ENCODE measurements at places on chromosomes 6 and 20.

DNA sequence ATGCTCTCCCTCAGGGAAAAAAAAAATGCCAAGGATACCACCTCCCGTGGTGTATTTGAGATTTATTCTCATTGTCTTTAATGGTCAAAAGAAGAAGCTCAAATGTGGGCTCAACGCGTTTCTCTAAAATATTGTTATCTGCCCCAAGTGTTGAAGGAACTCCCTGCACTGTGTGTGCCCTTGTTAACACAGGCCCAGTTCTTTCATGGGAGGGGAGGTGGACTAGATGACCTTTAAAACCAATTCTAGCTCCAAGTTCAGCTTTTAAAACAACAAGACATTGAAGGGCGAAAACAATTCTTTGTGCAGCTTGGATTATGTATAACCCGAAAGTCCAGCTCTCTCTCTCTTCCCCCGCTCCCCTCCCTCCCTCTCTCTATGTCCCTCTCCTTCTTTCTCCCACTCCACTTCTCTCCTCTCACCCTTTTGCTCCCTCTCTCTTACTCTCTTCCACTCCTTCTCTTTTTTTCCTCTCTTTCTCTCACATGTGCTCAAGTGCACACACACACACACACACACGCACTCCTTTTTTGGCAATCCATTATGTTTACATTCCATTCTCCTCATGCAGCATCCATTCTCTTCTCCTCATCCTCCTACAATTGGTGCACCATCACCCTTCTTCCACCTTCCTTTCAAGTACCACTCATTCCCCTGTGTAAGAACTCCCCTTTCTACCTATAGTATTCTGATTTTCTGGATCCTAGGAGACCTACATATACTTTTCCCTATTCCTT lies 8.5 kb downstream of the HLA-DMB start:
- DNase-seq = no peak

GRCh38 chr6:73797861-73798260 lies 101.9 kb downstream of the CD109 start:
- DNase-seq = no peak

DNA sequence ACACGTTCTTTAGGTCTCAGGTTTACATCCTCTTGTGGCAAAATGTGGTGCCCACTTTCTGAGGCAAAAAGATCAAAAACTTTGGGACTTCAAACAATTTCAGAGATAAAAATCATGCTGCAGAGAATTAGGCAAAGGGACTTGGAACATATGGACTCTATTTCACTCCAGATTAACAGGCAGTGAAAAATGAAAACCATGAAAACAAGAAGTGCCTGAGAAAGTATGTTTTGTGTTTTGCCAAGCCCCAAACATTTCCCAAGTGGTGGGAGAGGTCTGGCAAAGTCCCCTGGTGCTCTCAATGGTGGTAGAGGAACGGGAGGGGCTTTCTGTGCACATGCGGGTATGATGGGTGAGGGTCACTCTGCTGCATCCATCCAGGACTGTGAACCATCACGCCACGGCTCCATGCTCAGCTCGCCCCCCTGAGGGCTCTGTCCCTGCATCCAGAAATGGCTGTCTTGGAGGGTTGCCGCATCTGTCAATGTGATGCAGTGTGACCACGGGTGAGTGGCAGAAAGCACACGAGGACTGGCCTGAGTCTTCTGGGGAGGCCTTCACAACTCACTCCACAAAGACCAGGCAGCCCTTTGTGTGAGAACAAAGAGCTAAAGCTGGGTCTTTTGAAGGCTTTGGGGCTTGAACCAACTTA lies 43.2 kb upstream of the TBC1D7 start:
- no peak for DNase-seq

- peak; percentile 43 for DNase-seq
Measured at GRCh38 chr20:44738813-44739477, 6.7 kb upstream of the KCNK15 start.

DNA sequence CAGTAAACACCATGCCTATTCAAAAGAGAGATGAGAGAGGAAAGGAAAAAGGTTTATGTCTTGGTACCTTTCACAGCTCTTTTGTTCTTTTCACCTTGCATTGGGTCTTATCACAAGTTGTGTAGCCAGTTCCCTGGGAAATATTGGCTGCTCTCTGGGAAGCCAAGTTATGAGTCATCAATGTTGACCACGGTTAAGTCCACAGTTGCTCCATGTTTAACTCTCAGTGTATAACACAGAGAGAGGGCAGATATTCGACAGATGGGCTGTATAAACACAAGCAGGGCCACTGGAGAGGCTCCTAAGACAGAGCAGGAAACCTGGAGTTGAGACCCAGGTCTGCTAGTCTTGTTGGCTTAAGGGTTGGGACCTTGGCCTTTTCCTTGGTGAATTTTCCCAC lies 718.6 kb downstream of the QKI start:
- DNase-seq = no peak

DNA sequence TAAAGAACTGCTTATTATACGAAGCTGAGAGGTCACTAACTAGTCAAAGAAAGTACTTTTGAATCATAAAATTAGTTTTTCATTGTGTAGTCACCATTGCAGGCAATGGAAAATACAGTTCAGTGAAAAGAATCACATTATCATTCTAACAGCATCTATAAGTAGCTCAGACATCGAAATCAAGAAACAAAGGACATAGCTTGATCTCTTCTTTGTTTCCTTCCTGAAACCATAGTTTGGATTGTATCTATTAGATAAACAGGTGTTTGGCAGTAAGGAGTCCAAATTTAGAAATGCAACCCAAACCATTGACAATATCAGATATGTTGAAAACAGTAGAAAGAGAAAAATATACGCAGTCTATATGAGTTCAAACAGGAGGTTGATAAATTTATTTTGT lies 697.3 kb downstream of the TFAP2A start:
- DNase-seq = no peak

- DNase-seq = no peak
Measured at GRCh38 chr6:8934318-8934717, 499.0 kb upstream of the SLC35B3 start.

- DNase-seq = no peak
Measured at GRCh38 chr6:15754706-15755079, 91.9 kb upstream of the DTNBP1 start.

- no peak for DNase-seq
Measured at GRCh38 chr6:21970569-21971300, 326.1 kb downstream of the PRL start.

DNA sequence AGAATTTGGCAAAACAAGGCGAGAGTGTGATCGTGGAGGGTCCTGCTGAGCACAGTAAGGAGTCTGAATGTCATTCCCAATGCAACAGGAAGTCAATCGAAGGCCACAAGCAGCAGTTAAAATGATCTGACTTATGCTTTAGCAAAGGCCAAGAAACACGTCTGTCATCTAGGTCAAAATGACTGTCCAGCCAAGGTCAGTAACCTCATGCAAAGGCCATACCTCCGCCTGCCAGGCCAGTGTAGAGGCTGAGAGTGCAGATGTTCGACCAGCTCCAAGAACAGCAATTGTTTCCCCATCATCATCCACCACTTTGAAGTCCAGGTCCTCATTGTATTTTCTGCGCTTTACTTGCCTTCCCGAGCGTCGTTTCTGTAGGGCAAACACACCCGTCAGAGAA lies 105.6 kb downstream of the CHD6 start:
- no peak for DNase-seq

DNA sequence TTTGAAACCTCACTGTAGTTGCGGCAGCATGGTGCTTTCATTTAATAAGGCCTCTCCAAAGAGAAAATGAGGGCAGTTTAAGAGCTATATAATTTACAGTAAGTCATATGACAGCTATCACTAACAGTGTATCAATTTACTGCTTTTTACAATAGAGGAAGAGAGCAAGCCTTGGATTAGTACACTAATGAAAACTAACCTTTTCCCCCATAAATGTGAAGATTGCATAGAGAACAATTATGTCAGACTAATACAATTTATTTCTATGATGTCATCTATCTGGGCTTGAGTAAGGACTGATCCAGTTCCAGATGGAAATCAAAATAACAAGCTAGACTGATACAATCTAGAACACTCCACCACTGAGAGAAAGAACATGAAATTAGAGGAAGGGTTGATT lies 78.1 kb upstream of the FAM83B start:
- no peak for DNase-seq

GRCh38 chr6:142954844-142955243 lies 9.9 kb upstream of the HIVEP2 start:
- DNase-seq = no peak

DNA sequence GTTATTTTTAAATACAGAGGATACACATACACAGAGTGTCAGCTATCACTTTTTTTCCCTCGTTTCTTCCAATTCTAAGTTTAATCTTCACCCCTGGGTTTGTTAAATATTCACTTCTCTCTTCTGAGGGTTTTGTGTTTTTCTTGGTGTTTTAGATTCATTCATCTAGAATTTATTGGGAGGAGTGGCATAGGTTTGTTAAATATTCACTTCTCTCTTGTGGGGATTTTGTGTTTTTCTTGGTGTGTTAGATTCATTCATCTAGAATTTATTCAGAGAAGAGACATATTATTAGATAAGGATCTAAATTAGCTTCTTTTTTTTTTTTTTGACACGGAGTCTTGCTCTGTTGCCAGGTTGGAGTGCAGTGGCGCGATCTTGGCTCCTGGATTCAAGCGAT lies 3.9 kb downstream of the GTF2H5 start:
- DNase-seq = no peak

- DNase-seq = no peak
Measured at GRCh38 chr6:104608101-104608500, 251.6 kb downstream of the HACE1 start.

- no peak for DNase-seq
Measured at GRCh38 chr6:130708338-130708737, 118.9 kb upstream of the SMLR1 start.

GRCh38 chr6:13368731-13369115 lies 40.4 kb upstream of the TBC1D7 start:
- DNase-seq = no peak

DNA sequence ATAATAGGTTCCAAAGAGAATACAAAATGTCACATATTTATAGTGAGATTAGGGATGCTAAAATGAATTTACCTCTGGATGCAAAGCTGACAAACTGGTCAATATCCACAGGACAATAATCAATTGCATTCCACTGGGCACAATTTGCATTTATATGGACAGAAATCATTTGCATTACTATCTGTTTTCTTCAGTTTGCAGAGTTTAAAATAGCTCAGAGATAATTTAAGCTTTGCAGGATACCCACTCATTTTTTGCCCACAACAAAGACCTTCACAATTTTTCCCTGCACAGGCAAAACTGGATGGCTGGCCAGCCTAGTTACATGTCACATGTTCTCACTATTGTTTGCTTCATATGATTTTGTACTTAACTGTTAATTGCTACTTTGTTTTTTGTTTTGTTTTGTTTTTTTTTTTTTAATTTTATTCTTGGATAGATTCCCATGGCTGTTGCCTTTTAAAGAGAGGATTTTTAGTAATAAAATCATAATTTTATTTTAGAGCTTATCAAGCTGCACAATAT lies 483.5 kb downstream of the UTRN start:
- no peak for DNase-seq

GRCh38 chr6:43070028-43070632 lies 6.0 kb upstream of the PTK7 start:
- peak; percentile 23 for DNase-seq

DNA sequence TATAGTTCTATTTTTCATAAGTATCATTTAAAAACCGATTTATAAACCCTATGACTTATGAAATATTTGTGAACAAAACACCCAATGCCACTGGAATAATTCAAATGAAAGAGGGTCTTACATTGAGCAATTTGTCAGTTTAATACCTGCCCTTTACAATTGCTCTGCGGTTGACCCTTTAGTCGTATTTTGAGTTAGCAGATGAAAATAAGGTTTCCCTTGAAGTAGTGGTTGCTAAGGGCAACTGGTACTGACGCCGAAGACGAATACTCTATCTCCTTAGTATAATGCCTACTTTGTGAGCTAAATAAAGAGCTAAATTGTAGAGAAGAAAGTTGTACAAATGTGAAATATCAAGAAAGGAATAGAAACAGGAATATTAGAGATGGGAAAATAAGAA lies 69.4 kb downstream of the KCNQ5 start:
- no peak for DNase-seq

- no peak for DNase-seq
Measured at GRCh38 chr6:163416557-163417253, 2.2 kb downstream of the QKI start.

GRCh38 chr20:21809961-21810523 lies 104.6 kb downstream of the PAX1 start:
- no peak for DNase-seq

DNA sequence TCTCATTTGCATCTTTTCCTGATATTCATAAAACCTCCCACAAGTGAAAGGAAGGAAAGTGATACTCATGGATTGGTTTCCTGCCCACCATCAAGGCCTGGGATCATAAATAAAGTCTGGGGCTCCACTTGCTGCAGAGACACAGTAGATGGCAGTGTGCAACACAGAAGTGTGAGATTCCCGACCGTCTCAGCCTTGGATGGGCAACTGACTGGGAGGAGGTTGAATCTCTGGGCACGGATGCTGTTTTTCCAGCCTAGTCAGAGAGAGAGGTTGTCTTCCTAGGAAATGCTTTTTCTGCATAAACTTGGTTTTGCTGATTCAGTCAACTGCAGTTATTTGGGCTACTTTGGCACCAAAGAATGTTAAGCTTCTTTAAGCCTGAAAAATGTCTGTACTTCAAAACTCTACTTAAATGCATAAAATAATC lies 9.9 kb upstream of the RFPL4B start:
- DNase-seq = peak; percentile 58

GRCh38 chr6:152380993-152381898 lies 255.9 kb downstream of the SYNE1 start:
- no peak for DNase-seq

GRCh38 chr6:56292505-56293181 lies 45.3 kb upstream of the COL21A1 start:
- DNase-seq = peak; percentile 36

DNA sequence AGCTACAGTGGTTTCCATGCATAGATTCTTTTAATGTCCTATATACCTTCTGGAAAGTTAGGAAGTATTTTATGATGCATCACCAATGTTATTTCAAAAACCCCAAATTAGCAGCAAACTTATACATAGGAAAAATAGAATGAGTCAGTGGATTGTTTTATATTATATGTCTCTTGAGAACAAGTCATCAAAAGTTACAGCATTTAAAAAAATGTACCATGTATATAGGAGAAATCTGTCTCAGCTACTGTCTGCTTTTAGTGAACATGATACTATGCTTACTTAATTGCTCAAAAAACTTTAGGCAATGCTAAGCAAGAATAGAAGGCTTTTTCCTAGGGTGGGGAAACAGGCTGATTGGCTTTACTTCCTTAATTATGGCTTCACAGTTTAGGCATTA lies 365.3 kb downstream of the SAMD5 start:
- DNase-seq = no peak

DNA sequence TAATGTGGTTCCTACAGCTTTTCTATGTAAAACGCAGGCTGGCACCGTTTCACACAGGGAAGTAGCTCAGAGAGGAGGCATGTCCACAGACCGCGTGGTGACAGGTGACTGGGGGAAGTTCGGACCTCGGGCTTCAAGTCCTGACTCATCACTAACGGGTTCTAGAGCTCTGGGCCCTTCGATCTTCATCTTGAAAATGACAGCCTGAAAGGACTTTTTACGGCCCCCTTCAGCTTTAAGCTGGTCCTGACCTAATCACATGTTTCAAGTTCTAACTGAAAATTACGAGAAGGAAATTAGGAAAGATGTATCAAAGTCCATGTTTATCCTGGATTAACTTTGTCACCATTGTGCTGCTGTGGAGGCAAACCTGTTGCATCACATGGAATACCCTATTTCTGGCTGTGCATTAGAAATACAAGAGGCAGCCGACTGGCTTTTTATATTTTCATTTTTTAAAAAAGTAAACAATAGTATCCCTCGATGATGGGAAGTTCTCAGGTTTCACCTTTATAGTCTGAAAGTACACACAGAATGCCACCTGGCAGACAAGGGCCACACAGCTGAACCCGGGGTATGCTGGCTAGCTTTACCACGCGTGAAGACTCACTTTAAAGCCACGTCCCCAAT lies 2.0 kb downstream of the MAN1A1 start:
- no peak for DNase-seq

Measured in NCI-H1092 (cell line).